ENCODE measurements at places on chromosomes 3 and 15.

DNA sequence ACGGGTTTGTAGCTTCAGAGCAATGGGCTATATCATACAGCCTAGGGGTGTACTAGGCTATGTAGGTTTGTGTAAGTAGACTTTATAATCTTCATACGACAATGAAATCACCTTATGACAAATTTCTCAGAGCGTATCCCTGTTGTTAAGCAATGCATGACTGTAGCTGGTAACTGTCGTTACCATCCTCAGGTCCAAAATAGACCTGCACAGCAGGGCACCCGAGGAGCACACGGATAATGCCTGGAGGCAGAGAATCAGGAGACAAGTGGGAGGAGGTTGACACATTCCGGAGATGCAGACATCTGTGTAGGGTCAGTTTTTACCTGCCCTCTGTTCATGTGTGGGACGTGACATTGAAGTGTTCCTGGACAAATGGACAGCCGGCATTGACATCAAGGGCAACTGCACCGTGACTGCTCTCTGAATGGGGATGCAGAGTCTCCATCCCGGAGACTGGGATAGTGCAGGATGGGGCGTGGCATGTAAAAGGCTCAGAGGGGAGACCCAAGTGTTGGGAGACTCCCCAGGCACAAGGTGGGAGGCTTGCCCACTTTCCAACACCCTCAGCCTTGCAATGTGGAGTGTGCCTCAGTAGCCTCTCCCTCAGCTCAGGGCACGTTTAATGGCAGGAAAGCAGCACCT, 45.9 kb upstream of the PGPEP1L start:
- no peak for DNase-seq

GRCh38 chr3:10867384-10867783, 51.4 kb downstream of the SLC6A11 start:
- no peak for DNase-seq

GRCh38 chr3:169754711-169755110, 10.1 kb downstream of the TERC start:
- no peak for DNase-seq

DNA sequence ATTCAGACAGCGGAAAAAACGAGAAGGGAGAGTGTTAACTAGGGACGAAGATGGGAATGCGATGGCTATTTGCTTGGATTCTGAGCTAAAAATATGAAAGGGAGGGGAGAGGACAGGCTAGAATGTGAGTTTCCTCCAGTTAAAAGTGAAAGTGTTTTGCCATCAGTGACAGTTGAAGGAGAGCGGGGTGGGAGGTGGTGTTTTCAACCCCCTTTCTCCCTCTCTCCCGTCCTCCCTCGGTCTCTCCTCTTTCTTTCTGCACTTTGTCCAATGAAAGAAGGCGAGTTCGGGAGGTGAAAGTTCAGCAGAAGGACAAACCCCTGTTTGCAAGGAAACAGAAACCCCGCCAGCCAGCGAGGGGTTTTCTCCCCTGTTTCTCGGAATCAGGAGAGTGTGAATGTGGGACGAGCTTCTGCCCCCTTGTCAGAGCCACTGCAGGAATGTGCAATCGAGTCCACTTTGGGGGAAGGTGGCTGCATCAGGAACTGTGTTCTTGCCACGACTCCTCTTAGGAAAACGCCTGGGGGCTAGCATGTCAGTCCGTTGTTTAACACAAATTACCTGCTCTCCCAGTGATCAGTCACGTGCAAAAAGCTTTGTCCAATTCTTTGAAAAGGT, 975 bp upstream of the FOXP1 start:
- peak; percentile 45 for DNase-seq

DNA sequence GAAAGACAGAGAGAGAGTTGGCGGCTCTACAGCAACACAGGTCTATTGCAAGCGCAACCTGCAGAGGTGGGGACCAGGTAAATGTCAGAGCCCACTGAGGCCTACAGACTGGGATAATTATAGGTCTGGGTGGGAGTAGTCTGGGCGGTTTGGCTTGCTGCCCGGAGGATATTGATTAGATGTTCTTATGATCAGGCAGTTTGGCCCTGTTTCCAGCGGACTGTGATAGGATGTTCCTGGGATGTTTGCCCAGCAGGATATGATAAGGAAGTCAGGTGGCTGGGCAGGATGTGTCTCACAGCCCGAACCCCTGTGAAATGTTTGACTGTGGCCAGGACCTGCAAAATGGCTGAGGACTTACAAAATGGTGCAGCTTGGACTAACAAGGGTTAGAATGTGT, 364.9 kb downstream of the NAALADL2 start:
- DNase-seq: no peak

DNA sequence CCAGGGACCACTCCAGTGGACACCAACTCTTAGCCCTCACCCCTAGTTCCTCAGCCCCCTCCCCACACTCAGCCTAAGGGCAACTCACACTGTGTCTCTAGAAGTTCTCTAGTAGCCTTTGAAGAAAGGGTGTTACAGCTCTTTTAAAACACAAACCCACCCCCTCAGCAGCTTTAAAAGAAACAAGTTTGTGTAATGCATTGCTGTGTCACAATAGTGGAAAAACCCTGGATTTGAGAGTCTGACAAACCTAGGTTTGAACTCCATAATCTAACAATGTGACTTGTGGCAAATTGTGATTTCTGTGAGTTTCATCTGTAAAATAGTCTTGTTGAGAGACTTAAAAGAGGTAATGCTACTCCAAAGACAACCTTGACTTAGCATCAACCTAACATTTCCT, 54.0 kb downstream of the PLCH1 start:
- no peak for DNase-seq

GRCh38 chr3:187725224-187725623, 20.0 kb downstream of the BCL6 start:
- DNase-seq: no peak

- no peak for DNase-seq
Measured at GRCh38 chr3:89851974-89852621, 744.7 kb downstream of the EPHA3 start.

DNA sequence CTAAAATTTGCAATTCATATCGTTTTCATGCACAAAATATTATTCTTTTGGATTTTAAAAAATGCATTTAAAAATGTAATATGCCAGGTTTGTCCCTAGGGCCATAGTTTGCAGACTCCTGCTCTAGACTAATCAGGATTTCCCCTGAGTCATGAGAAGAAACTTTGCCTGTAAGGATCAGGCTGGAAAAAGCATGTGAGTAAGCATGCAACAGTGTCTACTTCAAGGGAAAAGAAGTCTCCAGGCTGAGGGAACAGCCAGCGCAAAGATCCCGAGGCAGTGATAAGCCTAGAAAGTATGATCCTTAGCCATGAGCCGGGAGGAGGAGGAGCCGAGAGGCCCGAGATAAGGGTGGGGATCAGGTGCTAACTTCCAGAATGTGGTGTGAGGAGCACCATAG, 382.8 kb upstream of the CFAP20DC start:
- DNase-seq: no peak
